SJSA1 (cell line): ENCODE measurements at places on chromosomes 5 and 9. TPM values are rescaled to one million over a fixed set of nuclear protein-coding genes. Genes with fewer than 3 reads are reported as not detected.

Gene GLRA1
- not detected in 2 replicates for total RNA-seq

DNA sequence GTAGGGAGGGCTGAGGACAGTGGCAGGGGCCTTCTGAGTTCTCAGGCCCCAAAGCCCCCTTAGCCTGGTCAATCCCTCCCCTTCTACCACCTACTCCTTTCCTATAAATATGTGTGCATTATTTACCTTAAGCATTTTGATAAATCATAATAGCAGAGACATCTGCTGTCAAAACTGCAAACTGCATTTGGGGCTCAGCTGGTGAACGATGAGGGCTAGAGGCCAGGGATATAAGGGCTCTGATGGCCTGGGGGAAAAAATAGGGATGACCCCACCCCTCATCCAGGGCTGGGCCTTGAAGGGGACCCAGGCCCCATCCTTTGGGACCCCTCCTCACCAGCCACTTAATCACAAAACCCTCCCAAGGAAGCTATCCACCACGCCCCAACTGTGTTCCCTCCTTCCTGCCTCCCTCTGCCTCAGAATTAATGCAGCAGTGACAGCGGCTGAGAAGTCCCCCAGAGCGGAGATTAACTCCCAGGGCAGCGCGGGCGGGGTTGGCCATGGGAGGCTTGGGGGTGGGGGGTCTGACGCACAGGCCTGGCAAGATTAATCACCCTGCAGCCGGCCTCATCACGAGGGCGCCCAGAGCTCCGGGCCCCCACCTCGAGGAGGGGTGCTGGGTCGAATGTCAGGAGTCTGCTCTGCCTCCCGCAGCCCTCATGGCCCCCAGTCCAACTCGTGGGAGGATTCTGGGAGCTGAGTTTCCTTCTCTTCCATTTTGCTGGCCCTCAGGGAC lies 42.1 kb downstream of the CXXC5 start:
- DNase-seq, result no peak

DNA sequence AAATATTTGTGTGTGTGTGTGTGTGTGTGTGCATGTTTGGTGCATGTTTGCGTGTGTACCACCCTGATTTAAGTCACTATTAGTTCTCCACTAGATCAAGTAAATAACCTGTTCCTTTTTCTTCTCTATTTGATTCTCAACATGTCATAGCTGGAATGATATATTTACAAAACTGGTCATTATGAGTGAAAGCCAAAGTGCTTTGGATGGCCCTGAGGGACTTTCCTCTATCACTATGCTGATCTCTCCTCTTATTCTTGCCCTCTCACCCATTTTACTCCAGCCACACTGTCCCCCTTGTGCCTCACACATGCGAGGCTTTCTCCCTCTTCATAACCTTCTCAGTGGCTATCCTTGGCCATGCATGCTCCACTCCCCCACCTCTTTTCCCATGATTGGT lies 144.6 kb upstream of the NMUR2 start:
- DNase-seq, result no peak

GRCh38 chr9:121645853-121646807 lies 5.3 kb upstream of the DAB2IP start:
- no peak for DNase-seq

Gene ORM1
- total RNA-seq, result not detected in 2 replicates

DNA sequence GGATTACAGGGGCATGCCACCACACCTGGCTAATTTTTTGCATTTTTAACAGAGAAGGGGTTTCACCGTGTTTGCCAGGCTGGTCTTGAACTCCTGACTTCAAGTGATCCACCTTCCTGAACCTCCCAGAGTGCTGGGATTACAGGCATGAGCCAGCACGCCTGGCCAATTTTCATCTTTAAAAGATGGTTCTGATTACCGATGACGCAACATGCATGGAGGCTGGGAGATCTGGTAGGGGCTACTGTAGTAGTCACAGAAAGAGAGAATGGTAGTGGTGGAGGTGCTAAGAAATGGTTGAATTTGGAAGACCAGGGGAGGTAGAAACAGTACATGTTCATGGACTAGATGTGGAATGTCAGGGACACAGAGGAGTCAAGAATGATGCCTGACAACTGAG lies 22.4 kb upstream of the RETREG1 start:
- no peak for DNase-seq

Gene NTMT1
- 30.8 and 35.9 TPM in 2 replicates for total RNA-seq

GRCh38 chr5:96616801-96617200 lies 45.4 kb upstream of the CAST start:
- no peak for DNase-seq
